ENCODE measurements at places on chromosomes 11 and 22.

- DNase-seq, result no peak
These were observed 43.4 kb downstream of the ZNF280B start for GRCh38 chr22:22465094-22465602.

DNA sequence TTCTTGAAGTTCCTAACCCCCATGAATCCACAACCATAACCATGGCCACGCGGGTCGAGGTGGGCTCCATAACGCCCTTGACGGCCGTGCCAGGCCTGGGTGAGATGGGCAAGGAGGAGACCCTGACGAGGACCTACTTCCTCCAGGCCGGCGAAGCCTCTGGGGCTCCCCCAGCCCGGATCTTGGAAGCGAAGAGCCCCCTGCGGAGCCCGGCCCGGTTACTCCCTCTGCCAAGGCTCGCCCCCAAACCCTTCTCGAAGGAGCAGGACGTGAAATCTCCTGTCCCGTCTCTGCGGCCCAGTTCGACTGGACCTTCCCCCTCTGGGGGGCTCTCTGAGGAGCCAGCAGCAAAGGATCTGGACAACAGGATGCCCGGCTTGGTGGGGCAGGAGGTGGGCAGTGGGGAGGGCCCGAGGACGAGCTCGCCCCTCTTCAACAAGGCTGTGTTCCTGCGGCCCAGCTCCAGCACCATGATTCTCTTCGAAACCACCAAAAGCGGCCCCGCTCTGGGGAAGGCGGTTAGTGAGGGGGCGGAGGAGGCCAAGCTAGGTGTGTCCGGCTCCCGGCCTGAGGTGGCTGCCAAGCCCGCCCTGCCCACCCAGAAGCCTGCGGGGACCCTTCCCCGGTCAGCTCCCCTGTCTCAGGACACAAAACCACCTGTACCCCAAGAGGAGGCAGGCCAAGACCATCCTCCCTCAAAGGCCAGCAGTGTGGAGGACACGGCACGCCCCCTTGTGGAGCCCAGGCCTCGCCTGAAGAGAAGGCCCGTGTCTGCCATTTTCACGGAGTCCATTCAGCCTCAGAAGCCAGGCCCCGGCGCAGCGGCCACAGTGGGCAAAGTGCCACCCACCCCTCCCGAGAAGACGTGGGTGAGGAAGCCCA, 75.7 kb downstream of the KIAA1671 start:
- DNase-seq, result no peak

- DNase-seq, result peak; percentile 87
These were observed 9.1 kb upstream of the SERHL2 start for GRCh38 chr22:42544686-42545085.

- DNase-seq, result no peak
These were observed 78.2 kb downstream of the YAP1 start for GRCh38 chr11:102188488-102188887.

DNA sequence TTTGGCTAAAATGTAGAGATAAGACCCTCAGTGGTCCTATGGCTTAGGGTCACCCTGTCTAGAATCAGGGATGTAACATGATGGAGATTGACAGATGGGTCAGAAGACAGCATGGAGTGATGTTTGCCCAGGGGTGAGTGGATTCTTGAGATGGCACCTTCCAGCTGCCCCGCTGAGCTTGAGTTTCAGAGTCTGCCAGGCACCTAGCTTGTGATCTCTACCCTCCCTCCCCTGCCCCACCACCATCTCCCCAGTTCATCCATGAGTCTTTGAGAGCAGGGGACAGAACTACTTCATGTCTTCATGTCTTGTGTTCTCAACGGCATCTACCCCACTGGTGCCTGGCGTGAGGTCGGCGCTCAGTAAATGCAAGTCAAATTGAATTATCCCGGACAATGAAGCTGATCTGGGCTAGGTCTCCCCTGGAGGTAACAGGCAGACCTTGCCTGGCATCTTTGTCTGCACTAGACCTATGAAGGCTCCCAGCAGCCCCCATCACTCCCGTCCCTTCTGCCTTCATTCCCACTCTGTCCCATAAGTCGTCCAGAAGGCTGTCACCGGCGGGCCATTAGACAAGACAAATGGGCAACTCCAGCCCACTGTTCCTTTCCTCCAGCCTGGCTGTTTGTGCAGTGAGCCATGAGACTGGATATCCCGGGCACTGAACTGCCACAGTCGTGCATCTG, 239.2 kb upstream of the TBCEL start:
- no peak for DNase-seq

GRCh38 chr11:35135222-35135621, 3.7 kb upstream of the CD44 start:
- DNase-seq, result no peak

- DNase-seq, result no peak
These were observed 387.6 kb upstream of the DDI1 start for GRCh38 chr11:103648670-103649400.

- DNase-seq, result no peak
These were observed 135.0 kb downstream of the BRD1 start for GRCh38 chr22:49692499-49693225.

- DNase-seq, result no peak
These were observed 103.4 kb upstream of the ASPHD2 start for GRCh38 chr22:26325641-26326040.

DNA sequence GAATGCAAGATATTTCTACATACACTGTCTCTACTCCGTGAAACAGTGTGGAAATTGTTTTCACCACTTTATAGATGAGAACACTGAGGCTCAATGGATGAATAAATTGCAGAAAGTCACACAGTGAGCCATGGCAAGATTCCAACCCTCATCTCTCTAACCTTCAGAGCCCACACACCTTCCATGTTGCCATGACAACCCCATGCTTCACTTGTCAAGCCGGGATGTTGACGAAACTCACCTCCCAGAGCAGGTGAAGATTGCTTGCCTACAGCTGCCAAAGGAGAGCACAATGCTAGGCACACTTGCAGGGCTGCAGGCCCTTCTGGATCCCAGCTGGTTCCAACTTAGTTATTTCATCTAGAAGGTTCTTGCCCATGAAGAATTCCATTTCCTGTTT, 71.4 kb upstream of the SEZ6L start:
- no peak for DNase-seq

GRCh38 chr11:117475716-117476530, 148.3 kb downstream of the CEP164 start:
- DNase-seq, result no peak

- DNase-seq, result no peak
These were observed 330.4 kb downstream of the TMEM135 start for GRCh38 chr11:87368151-87368550.

DNA sequence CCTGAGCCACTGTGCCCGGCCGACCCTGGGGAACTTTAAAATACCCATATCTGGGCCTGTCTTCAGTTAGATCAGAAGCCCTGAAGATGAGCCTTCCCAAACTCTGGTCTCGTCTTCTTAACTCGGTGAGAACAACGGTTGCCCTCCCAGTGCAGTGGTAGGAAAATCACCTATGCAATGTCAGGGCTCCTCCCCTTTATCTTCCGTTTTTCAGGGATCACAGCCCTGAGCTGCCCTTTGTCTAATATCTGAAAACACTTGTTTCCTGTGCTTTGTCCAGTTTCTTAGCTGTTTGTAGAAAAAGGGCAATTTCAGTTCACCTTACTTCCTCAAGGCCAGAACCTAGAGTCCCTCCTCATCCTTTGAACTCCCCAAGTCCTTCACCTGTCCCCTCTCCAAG, 9.4 kb downstream of the DRAP1 start:
- DNase-seq, result no peak

DNA sequence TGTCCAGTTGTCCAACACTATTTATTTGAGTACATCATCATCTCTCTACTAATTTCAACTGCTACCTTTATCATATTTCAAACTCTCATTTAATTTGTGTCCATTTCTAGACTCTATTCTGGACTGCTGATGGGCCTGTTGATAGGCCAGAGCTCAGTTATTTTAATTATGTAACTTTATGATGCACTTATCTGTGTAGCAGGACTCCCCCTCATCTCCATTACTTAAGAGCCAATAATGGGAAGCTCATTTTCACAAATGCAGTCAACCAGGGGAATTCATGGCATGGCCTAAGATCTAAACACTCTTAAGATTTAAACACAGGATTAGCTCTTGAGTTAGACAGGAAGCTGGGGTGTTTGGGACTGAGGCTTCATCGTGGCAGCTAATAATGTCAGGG, 21.4 kb downstream of the KCNQ1OT1 start:
- no peak for DNase-seq

GRCh38 chr11:118287006-118287405, 17.5 kb upstream of the CD3E start:
- DNase-seq, result no peak

DNA sequence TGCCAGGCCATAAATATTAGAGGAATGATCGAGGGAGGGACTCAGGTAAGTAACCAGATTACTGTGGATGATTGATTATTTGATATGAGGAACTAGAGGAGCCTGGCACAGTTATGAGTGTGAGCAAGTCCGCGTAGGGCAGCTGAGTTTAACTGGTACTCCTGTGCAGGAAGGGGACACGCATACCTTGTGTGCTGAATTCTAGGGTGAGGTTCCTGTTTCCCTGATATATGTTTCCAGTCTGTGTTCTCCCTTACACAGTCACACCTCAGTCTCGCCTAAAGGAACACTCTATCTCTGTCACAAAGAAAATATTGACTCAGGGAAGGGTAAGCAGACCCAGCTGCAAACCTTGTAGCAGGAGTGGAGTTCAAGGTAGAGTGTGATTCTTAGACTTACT, 17.4 kb downstream of the SGSM3 start:
- peak; percentile 55 for DNase-seq

- DNase-seq, result peak; percentile 80
These were observed 1.6 kb downstream of the GTPBP1 start for GRCh38 chr22:38707346-38707745.

DNA sequence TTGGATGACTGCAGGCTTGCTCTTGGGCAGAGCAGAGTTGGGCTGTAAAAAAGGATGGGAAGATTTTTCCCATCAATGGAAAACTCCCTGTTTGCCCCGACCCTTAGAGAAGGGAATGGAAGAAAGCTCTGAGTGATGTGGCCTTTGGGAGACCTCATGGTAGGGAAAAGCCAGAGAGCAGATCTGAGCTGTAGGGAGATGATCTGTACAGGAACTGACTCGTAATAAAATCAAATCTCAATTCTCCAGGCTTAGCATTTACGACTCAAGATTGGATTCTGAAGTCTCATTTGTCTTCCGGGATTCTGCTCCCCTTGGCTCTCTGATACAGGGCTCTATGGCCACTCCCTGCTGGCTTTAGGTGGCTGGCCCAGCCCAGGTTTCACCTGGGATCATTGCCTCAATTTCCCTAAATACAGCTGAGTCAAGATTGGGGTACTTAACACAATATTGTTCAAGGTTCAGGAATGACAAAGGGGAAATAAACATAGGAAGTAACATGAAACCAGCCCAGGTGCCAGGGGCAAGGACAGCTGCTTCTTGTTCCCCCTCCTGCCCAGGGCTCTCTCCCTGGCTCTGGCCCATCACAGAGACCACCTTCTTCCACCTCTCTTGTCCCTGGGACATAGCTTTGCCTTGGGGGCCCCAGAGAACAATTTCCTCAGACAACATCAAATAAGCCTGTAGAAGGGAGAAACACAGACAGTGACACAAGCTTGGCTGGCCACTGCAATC, 38.4 kb upstream of the THY1 start:
- DNase-seq, result no peak

GRCh38 chr11:112525844-112526590, 265.4 kb upstream of the PLET1 start:
- DNase-seq, result no peak

DNA sequence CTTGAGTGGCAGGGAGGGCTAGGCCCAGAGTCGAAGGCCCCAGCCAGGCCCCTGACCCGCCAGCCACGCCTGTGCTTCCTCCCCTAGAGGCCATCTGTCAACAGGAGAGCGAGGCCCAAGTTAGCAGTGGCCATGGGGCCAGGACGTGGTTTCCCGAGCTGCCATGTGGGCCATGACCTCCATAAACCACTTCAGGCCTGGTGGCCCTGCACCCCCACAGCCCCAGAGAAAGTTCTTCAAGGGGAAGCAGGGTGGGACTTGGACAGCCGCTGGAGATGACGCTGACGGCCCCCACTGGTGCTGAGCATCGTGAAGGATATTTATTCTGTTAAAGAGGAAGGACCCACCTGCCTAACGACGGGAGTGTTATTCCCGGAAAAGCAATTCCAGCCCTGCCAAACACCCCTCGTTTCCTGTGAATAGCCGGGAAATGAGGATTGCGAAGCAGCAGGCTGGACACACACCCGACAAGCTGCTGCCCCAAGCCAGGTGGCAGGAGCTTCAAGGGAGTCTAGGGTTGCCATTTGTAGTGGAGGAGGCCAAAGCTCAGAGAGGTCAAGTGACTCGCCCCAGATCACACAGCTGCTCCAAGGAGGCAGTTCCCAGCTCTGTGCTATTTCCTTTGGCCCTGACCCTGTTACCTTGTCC, 12.8 kb downstream of the PRR5 start:
- DNase-seq, result no peak

GRCh38 chr11:19979519-19979845, 180.8 kb downstream of the DBX1 start:
- no peak for DNase-seq

DNA sequence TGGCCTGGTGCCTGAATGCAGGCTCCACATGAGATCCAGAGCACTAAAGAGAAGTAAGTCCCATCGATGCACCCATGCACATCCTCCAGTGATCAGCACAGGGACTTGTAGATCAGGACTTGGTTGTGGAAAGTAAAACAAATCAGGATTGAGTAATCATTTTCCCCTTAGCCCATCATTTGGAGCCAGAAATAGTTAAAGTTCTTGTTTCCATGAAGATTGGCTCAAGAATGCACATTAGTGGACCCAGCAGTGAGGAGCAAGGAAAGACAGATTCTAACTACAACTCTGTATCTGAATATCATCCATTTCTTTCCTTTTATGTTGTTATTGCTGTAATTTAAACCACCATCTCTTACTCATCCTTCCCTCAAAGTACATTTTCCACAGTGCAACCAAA, 19.1 kb downstream of the CCDC83 start:
- DNase-seq, result no peak

- no peak for DNase-seq
These were observed 116.7 kb upstream of the TIMP3 start for GRCh38 chr22:32684822-32685187.

GRCh38 chr22:19840955-19841640, 13.6 kb downstream of the GNB1L start:
- peak; percentile 86 for DNase-seq
